ENCODE measurements at places on chromosomes 5 and 9.

- no peak for DNase-seq
These were observed 528.9 kb downstream of the AGTPBP1 start for GRCh38 chr9:85212887-85213286.

GRCh38 chr9:134661791-134662142 lies 20.2 kb downstream of the COL5A1 start:
- no peak for DNase-seq

- no peak for DNase-seq
These were observed 388.6 kb upstream of the IRX4 start for GRCh38 chr5:2271316-2271715.

DNA sequence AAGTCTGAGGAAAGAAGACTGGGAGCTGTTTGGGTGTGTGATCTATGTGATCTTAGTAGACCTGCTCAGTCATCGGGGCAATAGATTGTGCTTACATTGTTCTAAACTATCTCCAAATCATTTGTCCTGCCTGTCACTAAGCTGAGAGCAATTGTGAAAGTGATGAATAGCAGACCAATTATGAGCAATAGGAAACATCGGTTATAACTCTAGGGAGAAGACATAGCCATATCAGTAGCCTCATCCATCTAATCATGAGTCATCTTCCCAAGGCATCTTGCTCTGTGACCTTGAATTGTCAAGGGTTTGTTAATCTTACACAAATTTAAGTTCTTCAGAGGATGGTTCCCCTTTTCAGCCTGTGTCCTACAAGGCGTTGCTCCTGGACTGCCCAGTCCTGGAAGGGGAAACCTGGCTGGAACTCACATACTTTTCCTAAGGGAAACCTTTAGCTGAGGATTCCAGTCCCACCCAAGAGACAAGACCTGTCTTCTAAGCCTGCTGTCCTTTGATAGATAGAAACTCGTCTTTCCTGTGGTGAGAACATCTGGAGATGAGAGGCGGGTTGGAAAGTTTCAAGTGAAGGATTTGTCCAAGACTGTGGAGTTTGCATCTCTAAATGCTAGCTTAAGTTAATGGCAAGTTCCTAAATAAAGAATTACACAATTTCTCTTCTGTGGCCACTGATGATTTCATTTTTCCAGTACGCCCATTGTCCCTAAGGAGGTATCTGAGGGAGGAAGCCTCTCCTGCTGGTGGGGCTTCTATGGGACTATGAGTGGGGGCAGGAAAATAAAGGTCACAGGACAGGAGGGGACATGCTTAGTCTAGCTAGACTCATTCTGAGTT lies 53.9 kb upstream of the TRIM32 start:
- DNase-seq, result no peak

- DNase-seq, result no peak
These were observed 302.1 kb upstream of the IRX4 start for GRCh38 chr5:2184563-2185540.

DNA sequence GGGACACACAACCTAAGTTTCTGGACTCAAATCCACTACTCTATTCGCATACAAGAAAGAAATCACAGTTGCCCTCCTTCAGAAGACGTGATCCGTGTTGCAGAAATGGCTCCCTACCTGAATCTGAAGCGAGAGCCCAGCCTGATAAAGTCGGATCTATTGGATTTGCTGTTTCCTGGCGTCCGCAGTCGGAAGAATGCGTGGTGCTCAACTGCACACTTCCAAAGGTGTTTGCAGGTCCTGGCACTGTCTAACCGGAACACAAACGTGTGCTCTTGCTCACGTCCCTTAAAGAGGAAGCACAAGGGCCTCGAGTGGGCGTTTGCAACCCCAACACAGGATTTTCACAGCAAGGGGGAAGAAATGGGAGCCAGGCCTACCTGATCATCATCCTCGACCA lies 65.5 kb downstream of the EPB41L4B start:
- DNase-seq, result no peak
